ENCODE measurements at places on chromosomes 6 and 20.
A peak's percentile ranks its signal among the peaks of the same experiment; 100 is the strongest.

GRCh38 chr6:122459240-122459639 lies 12.4 kb downstream of the SERINC1 start:
- no peak for DNase-seq

DNA sequence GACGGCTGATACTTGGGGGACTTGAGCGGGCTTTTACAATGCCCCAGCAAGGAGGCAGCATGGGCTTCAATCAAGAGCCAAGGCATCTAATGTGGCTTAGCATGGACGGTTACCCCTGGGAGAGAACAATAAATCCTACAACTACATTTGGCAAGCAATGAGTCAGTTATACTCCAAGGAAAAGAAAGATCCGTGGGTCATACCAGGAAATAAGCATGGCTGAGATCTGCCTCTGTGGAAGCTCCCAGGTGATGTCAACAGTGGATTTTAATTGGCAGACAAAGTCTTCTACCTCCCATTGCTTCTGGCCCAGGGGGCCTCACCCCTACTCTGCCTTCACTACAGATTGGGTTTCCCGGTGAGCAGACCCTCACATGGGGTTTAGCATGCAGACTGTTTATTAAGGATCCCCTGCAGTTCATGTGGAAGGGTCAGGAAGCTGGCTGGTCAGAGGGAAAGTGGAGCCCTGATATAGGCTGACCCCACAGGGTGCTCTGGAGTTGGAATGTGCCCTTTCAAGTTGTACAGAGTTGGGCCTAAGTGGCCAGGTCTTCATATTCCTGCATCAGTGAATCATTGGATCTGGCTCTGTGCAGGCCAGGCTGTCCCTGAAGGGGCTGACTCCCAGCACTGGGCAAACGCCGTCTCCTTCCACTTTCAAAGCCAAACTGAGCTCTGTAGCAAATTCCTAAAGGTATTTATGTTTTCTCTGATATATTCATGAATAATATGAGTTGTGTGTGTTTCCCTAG lies 91.3 kb upstream of the GGTLC1 start:
- no peak for DNase-seq

DNA sequence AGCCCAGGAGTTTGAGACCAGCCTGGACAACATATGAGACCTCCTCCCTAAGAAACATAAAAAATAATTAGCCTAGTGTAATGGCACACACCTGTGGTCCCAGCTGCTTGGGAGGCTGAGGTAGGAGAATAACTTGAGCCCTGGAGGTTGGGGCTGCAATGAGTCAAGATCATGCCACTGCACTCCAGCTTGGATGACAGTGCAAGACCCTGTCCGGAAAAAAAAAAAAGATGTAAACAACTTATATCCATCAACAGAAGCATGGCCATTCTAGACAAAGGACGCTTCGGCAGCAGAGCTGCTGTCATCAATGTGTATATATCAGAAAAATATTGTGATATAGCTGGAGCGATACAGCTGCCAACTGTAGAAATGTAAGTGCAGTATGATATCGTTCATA lies 59.6 kb upstream of the ARID1B start:
- no peak for DNase-seq

DNA sequence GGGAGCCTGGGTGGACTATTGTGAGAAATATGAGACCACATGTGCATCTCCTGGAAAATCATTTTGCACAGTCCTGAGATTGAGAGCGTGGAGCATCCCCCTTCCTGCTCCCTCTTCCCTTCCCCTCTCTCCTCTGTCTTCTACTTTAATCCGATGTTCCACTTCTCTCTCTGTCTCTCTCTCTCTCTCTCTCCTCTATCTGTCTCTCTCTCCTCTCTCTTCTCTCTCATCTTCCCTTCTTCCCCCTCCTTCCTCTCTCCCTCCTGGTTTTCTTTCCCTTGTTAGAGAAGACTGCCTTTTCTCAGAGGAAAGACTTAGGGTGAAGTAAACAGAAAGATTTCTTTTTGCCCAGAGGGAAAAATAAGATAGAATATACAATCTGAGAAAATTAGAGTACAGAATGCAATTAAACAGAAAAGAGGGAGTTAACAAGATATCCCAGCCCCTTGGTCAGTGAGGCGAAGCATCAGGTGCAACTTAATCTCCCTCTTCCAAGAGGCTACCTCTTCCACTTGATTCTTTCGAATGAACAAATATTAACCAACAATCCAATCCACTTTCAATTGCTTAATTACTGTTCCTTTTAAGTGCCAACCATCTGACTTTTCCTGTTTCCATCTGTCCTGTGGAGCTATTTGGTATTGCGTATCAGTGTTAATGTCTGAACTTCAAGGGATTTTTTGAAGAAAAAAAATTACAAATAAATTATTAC lies 14.6 kb downstream of the KHDC1 start:
- DNase-seq, result no peak

DNA sequence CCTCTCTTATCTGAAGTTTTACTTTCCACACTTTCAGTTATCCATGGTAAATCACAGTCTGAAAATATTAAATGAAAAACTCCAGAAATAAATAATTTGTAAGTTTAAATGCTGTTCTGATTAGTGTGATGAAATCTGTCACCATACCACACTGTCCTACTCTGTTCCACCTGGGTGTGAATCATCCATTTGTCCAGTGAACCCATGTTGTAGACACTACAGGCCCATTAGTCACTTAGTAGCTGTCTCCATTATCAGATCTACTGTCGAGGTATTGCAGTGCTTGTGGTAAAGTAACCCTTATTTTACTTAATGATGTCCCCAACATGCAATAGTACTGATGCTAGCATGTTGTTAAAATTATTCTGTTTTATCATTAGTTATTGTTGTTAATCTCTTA lies 29.2 kb upstream of the MMS22L start:
- DNase-seq, result no peak

DNA sequence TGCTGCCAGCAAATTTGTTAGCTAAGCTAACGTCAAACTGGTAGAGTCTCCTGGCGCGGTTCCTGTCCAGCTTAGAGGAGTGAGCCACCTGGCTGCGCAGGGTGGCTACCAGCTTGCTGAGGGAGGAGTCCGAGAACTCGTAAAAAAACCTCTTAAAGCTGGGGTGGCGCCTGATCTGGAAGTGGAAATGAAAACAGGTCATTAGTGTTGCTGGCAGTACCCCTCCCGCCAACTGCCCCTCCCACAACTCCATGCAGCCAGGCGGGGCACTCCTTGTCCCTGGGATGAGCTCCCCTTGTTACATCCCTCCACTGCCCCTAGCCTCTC lies 17.3 kb downstream of the BNIP5 start:
- no peak for DNase-seq

DNA sequence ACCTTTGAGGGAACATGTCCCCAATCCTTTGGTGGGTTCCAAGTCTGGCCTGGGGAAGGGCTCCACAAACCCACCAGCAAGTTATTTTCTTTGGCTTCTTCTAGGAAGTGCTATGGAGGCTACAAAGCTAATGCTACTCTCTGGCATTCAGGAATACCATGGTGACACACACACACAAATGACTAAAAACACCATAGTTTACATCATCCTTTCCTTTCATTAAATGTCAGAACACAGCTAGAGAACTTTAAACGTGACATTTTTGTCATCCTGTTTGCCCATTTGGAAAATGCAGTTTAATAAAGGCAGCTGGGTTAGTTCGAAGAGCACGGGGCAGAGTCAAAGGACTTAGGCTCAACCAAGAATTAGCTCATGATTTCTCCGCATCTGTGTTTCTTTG lies 40.2 kb upstream of the PROKR2 start:
- no peak for DNase-seq

DNA sequence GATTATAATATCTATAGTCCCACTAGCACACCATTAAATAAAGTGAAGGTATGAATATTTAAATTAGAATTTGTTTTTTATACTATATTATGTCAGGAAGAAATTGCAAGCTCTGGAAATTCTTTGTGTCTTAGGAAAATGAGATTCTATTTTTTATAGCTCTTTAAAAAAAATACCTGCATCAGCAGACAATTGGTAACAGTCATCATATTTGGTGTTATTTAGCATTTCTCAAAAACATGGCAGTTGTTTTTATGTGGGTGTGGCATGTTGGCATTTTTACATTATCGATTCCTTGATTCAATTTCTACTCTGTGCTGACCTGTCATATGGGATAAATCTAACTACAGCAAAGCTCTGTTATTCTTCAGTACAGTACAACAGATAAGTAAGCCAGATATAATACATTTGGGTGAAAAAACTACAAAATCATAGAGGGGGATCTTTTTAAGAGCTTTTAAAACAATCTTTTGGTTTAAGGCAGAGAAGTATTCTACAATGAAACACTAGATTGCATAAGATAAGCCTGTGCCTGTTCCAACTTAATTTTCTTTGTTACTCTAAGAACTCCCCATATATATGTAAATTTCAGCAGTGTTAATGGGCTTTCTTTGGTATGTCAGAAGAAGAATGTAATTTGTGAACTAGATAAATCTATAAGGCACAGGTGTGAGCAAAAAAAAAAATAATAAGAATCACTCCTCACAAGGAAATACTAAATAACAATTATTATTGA lies 71.5 kb downstream of the LAMA2 start:
- DNase-seq, result no peak

GRCh38 chr6:64040113-64040512 lies 404.5 kb downstream of the PHF3 start:
- DNase-seq, result no peak

DNA sequence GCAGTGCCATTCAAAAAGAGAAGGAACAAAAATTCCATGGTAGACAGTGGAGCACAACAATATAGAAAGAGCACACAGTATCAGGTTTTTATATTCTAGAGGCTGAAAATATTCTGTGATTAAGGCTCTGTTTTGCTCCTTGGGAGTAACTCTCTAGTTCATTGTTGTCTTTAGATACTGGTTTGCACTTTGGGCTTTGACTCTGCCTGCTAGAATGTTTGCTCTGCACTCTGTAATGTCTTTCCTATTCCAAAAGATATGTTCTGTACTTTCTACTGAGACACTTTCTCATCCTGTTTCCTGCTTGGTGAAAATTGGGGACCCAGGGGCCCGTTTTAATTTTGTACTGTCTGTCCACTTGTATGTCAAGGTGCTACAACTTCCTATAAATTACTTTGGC lies 564.7 kb downstream of the BMP2 start:
- no peak for DNase-seq

DNA sequence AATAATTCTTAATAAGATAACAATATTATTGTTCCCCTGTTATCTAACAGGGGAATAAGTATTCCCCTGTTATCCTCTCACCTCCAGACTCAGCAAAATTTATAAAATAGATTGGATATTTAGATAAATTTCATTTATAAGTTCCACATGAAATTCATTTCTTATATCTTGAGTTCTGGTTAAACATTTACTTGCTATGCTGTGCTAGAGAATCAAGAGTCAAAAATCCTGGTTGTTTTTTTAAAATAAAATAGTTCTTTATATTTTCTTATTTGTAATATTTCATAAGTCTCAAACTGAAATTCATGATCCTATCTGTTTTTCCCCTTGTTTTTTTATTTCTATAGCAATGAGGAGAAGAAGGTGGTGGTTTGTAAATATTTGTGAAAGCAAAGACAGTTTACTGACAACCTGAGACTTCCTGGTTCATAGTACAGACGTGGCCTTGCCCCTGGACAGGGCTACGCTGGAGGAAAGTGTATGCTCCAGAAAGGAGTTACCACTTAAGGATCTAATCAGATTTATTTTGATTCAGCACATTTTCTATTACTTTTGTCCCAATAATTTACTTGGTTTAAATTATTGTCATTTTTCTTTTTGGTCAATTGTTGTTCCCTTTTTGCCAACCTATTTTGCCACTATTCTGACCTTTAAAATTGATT lies 37.8 kb upstream of the MARCKS start:
- DNase-seq, result no peak

DNA sequence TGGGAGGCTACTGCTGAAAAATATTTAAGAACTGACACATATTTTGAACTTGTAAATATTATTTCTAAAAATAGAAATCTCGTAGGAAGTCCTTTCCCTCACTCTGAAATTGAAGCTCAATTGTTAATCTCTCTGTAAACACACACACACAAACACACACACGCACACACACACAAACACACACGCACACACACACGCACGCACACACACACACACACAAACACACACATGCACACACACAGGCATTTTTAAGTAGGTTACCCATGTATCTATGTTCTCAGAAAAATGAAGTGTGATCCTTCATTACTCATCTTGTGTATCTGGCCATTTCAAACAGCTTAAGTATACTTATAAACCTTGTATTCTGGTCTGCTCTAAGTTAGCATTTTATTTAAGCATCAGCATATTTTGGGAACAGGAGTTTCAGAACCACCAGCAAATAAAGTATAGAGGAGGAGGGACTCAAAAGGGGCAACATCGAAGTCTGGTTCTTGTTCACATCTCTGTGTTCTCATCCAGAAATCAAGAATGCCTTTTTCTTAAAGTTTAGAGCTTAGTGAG lies 11.6 kb downstream of the CCN6 start:
- no peak for DNase-seq

GRCh38 chr6:71284785-71285184 lies 3.8 kb upstream of the OGFRL1 start:
- no peak for DNase-seq

DNA sequence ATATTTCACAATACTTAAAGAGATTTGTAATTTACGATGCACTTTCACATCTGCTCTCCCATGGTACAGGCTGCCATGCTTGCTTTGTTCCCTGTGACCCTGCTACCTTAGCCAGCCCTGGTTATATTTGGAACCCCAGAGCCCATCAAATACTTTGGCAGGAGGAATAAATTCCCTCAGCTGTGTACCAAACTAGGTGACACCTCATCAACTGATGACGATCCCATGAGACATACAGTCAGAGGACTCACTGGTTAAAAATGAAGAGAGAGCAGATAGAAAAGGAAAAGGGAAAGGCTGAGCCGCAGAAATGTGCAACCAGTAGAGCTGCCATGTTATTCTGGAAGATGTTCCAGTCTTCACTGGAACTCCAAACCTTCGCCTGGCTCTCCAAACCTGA lies 120.0 kb downstream of the SIM1 start:
- no peak for DNase-seq

DNA sequence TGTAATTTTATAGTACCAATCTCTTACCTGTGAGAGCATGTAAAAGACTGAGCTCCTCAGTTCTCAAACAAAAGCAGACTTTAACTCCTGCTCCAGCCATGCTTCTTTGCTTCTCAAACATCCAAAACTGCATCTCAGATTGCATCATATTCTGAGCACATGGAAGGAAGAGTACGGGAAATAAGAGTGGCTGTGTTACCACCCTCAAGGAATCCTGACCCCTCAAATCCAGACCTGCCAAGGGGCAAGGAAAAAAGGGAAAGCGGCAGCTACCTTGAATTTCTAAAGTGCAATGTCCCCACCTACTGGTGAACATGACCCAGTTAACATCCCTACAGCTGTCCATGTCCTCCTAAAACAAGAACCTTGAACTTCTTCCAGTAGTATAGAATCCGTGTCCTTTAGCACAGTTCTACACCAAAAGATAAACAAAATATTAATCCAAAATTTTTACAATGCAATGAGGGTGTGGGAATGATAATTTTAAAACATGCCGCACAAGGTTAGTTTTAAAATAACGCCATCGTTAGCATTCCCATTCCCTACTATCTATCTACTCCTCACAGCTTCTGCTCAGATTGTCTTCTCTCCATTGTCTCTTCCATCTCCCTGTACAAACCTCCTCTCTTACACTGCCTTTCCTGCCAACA lies 34.1 kb upstream of the HLA-DQB1 start:
- peak; percentile 43 for DNase-seq
